Activated T-helper 17 cell treated with anti-CD3 and anti-CD28 coated beads, Interleukin-2, amount 50 U/mL, for 72 hours (primary cell): ENCODE measurements at places on chromosomes 12 and 14. TPM values are rescaled to one million over a fixed set of nuclear protein-coding genes. Genes with fewer than 3 reads are reported as not detected.

MANSC4 gene
- not detected for total RNA-seq

ADAMTS20 gene
- total RNA-seq: not detected

SRSF9 gene
- 138 TPM for total RNA-seq

CBLN3 gene
- total RNA-seq: 14.6 TPM

GPR137C gene
- 0.35 TPM for total RNA-seq

TFCP2 gene
- 30.7 TPM for total RNA-seq

MDM2 gene
- total RNA-seq: 432 TPM

ANKRD52 gene
- 31.1 TPM for total RNA-seq

PTGDR gene
- total RNA-seq: not detected

IL22 gene
- 52.3 TPM for total RNA-seq

RHEBL1 gene
- 12.2 TPM for total RNA-seq

AMHR2 gene
- not detected for total RNA-seq

BHLHE41 gene
- not detected for total RNA-seq

FBLN5 gene
- 1.4 TPM for total RNA-seq

STAC3 gene
- total RNA-seq: 4.5 TPM

CLEC4A gene
- total RNA-seq: 2.6 TPM

ADCY4 gene
- total RNA-seq: 10.5 TPM

CCDC177 gene
- total RNA-seq: not detected

MGP gene
- total RNA-seq: 0.74 TPM

PTHLH gene
- not detected for total RNA-seq

C3AR1 gene
- 7.3 TPM for total RNA-seq

PLBD2 gene
- 18.5 TPM for total RNA-seq

BCL2L2 gene
- 2.9 TPM for total RNA-seq
